Activated B cell treated with CpG ODN at 0.5 μM for 24 hours (primary cell): ENCODE measurements at places on chromosomes 4 and X. TPM values are rescaled to one million over a fixed set of nuclear protein-coding genes. Genes with fewer than 3 reads are reported as not detected.

GRCh38 chr4:74675673-74676279 is 118.5 kb downstream of the BTC start:
- DNase-seq: no peak

- DNase-seq: no peak
Observed at GRCh38 chr4:36269101-36269500, 12.3 kb upstream of the DTHD1 start.

- no peak for DNase-seq
Observed at GRCh38 chr4:182091128-182091527, 152.1 kb upstream of the TENM3 start.

GRCh38 chrX:16465081-16465876 is 184.7 kb upstream of the S100G start:
- no peak for DNase-seq

DNA sequence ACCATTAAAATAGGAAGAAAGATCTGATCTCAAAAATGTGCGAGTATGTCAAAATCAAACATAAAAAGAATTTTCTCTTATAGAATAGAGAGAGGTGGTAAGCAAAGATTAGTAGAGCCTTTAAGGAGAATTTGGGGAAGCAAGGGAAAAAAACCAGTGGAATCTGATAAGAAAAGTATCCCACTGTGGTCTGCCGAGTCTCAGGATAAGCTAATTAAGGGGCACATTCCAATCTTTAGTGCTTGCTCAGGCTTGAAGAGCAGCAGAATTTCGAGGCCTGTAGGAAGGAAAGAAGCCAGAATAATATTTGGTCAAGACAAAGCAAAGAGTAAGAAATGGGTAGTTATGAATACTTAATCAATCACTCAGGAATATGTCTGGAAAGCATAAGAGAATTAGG is 13.0 kb downstream of the STATH start:
- no peak for DNase-seq

DNA sequence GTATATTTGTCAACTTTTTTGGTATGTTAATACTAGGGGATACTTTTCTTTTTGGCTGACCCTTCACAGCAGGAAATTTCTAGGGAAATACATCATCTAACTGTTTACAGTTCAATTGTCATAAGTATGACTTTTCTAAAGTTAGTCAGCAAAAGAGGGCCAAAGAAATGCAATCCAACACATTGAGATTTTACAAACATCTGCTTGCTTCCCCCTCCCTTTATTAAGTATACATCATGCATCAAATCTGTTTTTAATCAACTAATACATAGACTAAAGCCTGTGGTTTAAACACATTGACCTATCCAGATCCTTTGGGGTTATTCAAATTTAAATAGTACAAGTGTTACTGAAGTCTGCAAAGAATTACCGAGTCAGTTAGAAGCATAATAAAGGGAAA is 93.9 kb downstream of the MID1 start:
- no peak for DNase-seq

- no peak for DNase-seq
Observed at GRCh38 chr4:89860971-89861370, 24.0 kb upstream of the SNCA start.

- DNase-seq: no peak
Observed at GRCh38 chrX:133390676-133391075, 24.6 kb downstream of the GPC4 start.

GRCh38 chr4:77040270-77040669 is 35.5 kb downstream of the CCNI start:
- no peak for DNase-seq

DNA sequence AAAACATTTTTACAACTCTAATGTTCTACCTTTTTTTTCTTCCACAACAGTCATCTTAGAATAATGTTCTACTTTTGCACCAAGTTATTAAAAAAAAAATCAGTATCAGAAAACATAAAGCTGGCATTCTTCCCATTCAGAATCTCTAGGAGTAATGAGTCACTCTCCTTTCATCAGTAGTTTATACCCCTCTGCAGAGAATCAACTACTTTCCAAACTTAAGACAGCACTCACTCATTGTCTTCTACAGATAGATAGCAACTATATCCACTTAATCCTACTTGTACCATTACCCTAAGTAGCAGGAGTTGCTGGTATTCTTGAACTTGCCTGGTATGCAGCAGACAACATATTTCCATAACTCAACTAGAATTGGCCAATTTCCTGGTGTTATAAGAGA is 3.2 kb downstream of the TIGD4 start:
- DNase-seq: no peak

DNA sequence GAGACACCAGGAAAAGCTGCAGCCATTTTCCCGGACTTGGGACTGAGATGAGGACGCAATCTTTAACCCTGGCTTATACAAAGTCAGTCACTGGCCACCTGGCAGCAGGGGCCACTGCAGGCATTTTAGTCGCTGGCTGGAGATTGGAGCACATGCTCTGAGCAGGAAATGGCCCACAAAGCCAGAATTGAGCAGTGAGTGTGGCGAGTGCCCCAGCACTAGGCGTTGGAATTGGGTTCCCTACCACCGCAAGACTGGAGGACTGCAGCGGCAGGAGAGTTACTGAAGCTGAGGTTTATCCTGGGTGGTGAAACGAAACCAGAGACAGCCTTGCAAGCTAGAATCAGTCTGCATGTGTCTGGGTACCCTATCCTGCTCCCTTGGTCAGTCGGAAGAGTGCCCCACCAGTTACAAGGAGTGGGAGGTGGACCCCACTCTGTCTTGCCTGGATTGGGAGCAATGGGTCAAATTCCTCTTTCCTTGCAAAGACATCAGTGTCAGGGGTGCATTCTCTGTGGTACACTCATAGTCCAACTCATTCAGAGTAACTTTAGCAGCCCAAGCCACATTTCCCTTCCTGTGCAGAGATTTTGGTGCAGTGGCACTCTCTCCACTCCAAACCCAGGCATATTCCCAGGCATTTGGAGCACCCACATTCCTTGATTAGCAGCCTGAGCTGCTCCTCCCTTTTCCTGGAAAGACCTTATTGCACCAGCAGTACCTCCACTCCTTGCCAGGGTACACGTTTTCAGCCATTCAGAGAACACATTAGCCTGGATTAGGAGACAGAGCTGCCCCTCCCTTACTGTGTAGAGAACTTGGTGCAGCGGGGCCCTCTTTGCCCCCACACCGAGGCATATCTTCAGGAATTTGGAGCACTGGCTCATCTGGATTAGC is 36.7 kb upstream of the PLK4 start:
- no peak for DNase-seq

- DNase-seq: no peak
Observed at GRCh38 chr4:154658680-154659405, 46.4 kb upstream of the FGG start.

DNA sequence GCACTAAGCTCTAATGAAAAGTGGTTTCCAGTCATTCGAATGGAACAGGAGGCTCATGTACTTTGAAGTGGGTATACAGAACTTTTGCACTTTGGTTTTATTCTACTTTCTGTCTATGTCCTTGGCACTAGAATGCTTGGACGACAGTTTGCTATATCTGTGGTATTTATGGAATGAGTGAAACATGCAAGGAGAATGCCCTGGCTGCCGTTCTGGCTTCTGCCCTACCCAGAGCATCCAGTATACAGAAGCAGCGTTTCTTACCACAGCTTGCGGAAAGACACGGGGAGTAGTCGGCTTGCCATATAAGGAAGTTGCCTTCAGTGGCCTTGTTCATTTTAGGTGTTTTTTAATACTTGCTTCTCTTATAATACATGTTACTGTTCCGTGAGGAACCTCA is 98.0 kb downstream of the TBL1X start:
- no peak for DNase-seq

- no peak for DNase-seq
Observed at GRCh38 chrX:100328351-100328750, 81.7 kb downstream of the PCDH19 start.

- no peak for DNase-seq
Observed at GRCh38 chr4:60345392-60345791, 854.7 kb upstream of the ADGRL3 start.

- peak; percentile 47 for DNase-seq
Observed at GRCh38 chrX:16882702-16883486, 12.7 kb upstream of the RBBP7 start.

DNA sequence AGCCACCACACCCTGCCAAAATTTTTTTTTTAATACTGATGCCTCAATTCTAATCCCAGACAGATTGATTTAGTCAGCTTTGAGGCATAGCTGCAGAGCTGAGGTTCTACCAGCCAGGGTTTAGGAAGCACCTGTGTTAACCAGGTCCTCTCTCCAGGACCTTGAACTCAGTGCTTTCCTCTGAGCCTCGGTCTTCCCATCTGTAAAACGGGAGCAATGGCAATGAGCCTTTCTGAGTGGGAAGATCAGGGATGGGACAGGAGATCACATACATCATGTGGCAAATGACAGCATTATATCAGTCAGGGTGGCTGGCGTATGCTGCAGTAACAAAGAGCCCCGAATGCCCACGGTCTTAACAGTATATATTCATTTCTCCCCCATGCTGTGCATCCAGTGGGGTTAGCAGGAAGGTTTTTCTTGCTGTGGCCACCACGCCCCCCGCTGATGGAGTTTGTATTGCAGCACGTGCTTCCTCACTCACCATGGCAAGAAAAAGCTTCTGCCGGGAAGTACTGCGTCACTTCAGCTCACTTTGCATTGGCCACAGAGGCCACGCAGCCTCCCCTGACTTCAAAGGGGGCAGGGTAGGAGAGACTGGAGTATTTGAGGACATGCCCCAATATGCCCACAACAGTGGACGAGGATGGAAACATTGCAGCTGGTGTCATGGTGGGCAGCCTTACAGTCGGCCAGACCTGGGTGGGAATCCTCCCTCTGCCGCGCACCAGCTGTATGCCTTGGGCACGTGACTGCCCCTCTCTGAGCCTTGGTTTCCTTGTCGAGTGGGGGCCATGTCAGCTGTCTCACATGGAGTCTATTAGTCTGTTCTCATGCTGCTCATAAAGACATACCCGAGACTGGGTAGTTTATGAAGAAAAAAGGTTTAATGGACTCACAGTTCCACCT is 24.1 kb upstream of the MRFAP1 start:
- DNase-seq: no peak

DNA sequence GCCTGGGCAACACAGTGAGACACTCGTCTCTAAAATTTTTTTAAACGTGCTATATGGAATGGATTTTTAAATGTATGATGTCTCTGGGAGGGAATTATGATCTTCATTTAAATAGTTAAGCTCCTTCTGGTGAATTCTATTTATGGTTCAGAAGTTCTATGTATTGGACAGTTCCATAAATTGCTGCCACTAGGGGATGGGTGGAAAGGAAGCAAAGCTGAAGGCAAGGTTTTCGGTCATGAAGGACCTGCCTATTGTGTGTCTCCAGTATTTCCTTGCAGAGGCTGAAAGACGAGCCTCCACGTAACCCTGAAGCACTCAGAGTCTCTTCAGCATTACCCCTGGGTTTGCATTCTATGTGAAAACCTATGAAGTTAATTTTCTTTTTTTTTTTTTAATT is 451.5 kb upstream of the FAT1 start:
- no peak for DNase-seq

DNA sequence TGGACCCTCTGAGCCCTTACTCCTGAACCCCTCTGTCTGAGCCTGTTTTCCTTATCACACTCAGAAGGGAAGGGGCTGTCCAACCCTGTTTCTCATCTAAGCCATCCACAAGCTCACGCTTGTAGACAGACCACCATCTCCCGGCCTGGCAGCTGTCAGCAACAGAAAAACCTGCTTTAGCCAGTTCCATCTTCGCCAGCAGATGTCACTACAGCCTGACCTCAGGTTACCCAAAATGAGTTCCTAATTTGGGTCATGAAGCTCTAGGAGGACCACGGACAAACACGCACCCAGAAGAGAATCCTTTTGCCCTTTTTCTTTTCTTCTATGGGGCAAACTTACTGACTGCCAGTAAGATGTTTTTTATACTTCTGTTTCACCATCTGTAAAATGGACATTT is 445.4 kb downstream of the BCOR start:
- no peak for DNase-seq

Gene PLS3
- total RNA-seq: not detected in 2 replicates

Gene NDP
- not detected in 2 replicates for total RNA-seq

Gene SEPTIN6
- total RNA-seq: 330 and 338 TPM in 2 replicates

Gene MAGEA9B
- total RNA-seq: not detected in 2 replicates

Gene CSAG2
- total RNA-seq: not detected in 2 replicates
